ENCODE measurements at places on chromosomes 12 and 14. TPM values are rescaled to one million over a fixed set of nuclear protein-coding genes. Genes with fewer than 3 reads are reported as not detected.

LRIG3 gene
- 20.3 TPM for total RNA-seq

EEA1 gene
- total RNA-seq, result 26.2 TPM

- H3K36me3 ChIP-seq, result no peaks in the 10 kb centered on the region
- H3K4me3 ChIP-seq, result no peak overlapping the region
- no peak overlapping the region for H3K27ac ChIP-seq
These were observed 29.5 kb upstream of the C12orf76 start for GRCh38 chr12:110077800-110078199.

DNA sequence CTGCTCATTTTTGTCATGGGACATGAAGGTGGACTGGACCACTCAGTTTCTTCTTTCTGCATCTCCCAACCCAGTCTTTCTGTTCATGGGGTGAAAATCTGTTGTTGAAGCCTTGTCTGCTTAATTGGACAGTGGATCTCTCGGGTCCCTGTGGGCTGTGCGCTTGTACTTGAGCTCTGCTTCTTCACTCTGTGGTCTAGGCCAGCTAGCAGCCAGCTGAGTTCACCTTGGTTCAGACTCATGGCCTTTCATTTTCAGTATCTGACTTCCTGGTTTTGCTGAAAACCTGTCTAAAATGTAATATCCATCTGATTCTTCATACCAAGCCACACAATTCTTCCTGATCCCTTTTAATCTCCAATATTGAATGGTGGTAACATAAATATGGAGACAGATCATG is 117.2 kb downstream of the LRRK2 start:
- no peak overlapping the region for H3K4me3 ChIP-seq
- peaks cover 43% of the 10 kb centered on the region for H3K4me1 ChIP-seq
- H3K27ac ChIP-seq, result no peak overlapping the region

- no peaks in the 10 kb centered on the region for H3K27me3 ChIP-seq
- H3K4me3 ChIP-seq, result no peak overlapping the region
- no peak for DNase-seq
- H3K36me3 ChIP-seq, result no peaks in the 10 kb centered on the region
- peaks cover 36% of the 10 kb centered on the region for H3K4me1 ChIP-seq
These were observed 22.2 kb downstream of the MANSC1 start for GRCh38 chr12:12327802-12328201.

GRCh38 chr12:20507711-20508110 is 139.4 kb downstream of the PDE3A start:
- no peaks in the 10 kb centered on the region for H3K36me3 ChIP-seq
- no peak for DNase-seq
- no peaks in the 10 kb centered on the region for H3K27me3 ChIP-seq

DNA sequence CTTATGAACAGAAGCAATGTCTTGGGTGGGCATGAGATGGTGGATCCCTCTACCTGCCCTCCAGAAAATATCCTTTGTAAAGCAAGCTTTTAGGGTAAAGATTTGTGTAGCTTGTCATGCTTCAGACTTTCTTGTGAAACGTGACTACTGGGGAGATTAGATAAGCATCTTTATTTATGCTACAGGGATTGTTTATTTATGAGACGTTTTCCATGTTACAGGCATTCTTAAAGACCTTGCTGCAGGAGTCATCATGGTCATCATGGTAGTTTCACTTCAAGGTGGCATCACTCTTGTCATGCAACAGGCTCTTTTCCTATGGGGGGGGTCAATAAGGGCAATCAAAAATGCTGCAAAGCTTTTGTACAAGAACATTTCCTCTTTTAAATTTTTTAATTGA is 8.2 kb upstream of the MIS18BP1 start:
- peaks cover 12% of the 10 kb centered on the region for H3K36me3 ChIP-seq
- no peaks in the 10 kb centered on the region for H3K4me1 ChIP-seq
- no peak overlapping the region for H3K4me3 ChIP-seq
- DNase-seq, result no peak
- no peak overlapping the region for H3K27ac ChIP-seq

DNA sequence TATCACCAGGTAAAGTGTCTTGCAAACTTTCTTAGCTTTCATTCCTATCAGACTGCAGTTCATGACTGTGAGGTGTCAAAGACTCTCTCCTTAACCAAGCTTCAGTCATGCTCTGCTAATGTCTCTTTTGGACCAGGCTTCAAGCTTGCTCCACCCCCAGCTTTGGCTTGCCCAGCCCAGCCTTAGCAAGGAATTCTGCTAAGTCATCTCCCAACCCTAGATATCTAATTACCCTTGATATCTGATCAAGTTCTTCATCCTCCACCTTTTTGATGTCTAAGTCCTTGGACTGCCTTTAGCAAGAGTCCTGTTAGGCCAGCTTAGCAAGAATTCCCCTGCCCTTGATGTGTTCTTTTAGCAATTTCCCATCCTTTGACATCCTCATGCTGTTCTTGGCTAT is 108.9 kb upstream of the FGD4 start:
- peaks cover 5% of the 10 kb centered on the region for H3K36me3 ChIP-seq
- H3K27ac ChIP-seq, result peak overlapping the region; percentile 21
- H3K27me3 ChIP-seq, result no peaks in the 10 kb centered on the region
- H3K4me1 ChIP-seq, result peaks cover 20% of the 10 kb centered on the region
- DNase-seq, result no peak

GRCh38 chr12:103169-103981 is 36.8 kb downstream of the IQSEC3 start:
- H3K4me1 ChIP-seq, result peaks cover 50% of the 10 kb centered on the region
- no peaks in the 10 kb centered on the region for H3K27me3 ChIP-seq
- no peak overlapping the region for H3K4me3 ChIP-seq
- H3K27ac ChIP-seq, result no peak overlapping the region

- no peaks in the 10 kb centered on the region for H3K36me3 ChIP-seq
- H3K27me3 ChIP-seq, result no peaks in the 10 kb centered on the region
- H3K27ac ChIP-seq, result no peak overlapping the region
- DNase-seq, result no peak
- no peak overlapping the region for H3K4me3 ChIP-seq
These were observed 269.4 kb upstream of the ALG10 start for GRCh38 chr12:33752854-33753253.

GRCh38 chr14:105160776-105161175 is 7.8 kb downstream of the JAG2 start:
- H3K36me3 ChIP-seq, result no peaks in the 10 kb centered on the region
- no peak for DNase-seq
- H3K4me1 ChIP-seq, result peaks cover 10% of the 10 kb centered on the region
- no peak overlapping the region for H3K27ac ChIP-seq
- no peak overlapping the region for H3K4me3 ChIP-seq

GRCh38 chr14:94124582-94125377 is 4.6 kb downstream of the IFI27L2 start:
- no peak for DNase-seq
- H3K4me1 ChIP-seq, result peaks cover 9% of the 10 kb centered on the region

DNA sequence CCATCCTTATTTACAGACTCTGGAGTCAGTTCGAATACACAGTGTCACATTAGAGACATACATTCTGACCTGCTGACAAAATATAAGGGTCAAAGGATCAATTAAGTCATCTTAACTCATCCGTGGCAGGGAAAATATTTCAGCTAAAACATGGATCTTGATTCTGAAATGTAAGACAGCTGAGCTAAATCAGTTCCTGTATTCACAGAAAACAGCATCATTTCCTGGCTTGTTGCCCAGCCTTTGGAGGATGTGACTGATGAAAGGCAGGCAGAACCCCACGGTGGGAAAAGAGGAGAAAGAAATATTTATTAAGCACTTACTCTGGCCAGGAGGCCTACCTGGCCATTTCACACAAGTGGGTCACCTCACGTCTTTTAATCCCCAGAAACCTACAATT is 101.9 kb downstream of the GAS2L3 start:
- H3K27ac ChIP-seq, result no peak overlapping the region
- H3K4me1 ChIP-seq, result peaks cover 17% of the 10 kb centered on the region
- peak; percentile 43 for DNase-seq
- no peaks in the 10 kb centered on the region for H3K36me3 ChIP-seq
- H3K4me3 ChIP-seq, result no peak overlapping the region
- H3K27me3 ChIP-seq, result peaks cover 13% of the 10 kb centered on the region
